Cerebellar cortex (tissue), 1 donor: ENCODE measurements at places on chromosomes 5 and 9.
A peak's percentile ranks its signal among the peaks of the same experiment; 100 is the strongest.

- no peak for DNase-seq
These were observed 51.9 kb downstream of the KLF4 start for GRCh38 chr9:107437716-107438115.

DNA sequence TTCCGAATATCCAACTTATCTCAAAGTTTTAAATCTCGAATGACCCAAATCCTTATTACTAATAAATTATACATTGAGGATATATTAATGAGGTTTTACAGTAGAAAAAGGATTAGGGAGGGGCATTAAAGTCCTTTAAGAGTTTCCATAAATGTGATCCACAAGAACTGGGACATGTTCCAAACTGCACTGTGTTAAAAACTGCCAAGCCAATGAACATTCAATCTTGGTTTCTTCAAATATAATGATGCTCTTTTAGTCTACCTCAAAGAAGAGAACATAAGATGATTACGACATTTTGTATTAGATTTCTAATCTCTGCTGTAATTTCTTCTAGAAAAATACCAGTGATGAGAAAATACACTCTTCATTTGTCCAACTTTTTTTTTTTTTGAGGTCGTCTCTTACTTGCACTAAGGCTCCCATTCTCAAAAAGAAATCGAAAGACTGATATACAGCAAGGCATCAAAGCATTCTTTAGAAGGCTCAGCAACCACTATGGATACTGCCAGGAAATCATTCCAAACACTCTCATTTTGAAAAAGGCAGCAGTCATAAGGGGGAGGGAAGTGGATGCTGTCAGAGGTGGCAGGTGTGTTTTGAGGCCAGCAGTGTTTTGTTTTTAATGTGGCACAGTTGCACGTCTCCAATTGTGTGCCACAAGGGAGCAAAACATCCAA is 1.7 kb downstream of the PTAR1 start:
- peak; percentile 17 for DNase-seq

GRCh38 chr9:89448821-89449220 is 49.1 kb downstream of the SEMA4D start:
- no peak for DNase-seq

GRCh38 chr5:170306381-170306831 is 8.8 kb upstream of the LCP2 start:
- no peak for DNase-seq

- DNase-seq, result no peak
These were observed 79.5 kb upstream of the IL12B start for GRCh38 chr5:159409801-159410200.

- DNase-seq, result no peak
These were observed 43.9 kb downstream of the USP20 start for GRCh38 chr9:129879103-129879699.

- no peak for DNase-seq
These were observed 89.9 kb downstream of the MAPKAP1 start for GRCh38 chr9:125617087-125617486.

DNA sequence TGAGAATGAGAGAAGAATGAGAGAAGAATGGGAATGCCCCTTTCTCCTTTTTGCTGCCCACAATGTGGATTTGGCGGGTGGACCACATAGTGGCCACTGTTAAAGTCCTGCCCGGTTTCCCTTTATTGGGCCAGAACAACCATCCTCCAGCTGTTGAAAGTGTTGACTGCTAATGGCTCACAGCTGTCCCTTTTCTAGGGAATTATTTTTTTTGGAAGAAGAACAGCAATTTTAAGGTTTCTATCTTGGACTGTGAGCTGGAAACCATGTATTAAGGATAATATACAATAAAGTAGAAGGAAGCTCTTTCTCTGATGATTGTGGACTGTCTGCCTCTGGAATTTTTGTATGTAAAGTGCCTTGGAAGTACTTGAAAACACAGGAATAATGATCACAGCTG is 185.9 kb downstream of the DMRT2 start:
- DNase-seq, result no peak

DNA sequence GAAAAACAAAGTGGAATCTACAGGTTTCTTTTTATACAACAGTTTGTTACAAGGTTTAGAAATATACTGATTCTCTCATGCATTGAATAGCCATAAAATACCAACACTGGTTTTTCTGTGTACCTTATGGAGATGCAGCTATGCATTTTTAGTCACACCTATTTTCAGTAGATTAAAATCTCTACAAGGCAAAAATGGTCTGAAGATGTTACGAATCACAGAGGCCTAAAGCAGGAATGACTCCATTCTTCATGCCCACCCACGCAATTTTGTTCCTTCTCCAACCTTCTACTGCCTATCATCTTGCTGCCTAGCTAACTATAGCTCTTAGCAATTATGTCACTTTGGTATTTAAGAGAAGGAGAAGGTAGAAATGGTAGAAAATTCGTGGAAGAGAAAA is 9.9 kb downstream of the PLK2 start:
- no peak for DNase-seq

DNA sequence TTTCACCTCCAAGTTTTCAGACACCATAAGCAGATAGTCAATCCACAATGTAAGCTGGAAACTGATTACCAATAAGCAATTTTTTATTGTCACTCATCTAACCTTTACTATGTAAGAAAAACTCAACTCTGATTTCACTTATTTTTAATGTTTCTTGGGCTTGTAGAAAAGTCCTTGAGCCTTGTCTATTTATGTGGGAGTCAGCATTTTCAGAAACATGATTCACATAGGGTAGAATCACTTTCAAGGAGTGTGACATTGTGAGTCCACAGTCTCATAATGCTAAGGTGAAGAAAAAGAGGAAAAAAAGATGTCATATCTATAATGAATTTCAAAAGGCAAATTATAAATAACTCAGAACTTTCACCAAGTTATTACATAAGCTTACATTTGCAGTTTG is 2167.9 kb upstream of the C9orf72 start:
- no peak for DNase-seq
